ENCODE measurements at places on chromosomes 7 and 10.
A peak's percentile ranks its signal among the peaks of the same experiment; 100 is the strongest.

DNA sequence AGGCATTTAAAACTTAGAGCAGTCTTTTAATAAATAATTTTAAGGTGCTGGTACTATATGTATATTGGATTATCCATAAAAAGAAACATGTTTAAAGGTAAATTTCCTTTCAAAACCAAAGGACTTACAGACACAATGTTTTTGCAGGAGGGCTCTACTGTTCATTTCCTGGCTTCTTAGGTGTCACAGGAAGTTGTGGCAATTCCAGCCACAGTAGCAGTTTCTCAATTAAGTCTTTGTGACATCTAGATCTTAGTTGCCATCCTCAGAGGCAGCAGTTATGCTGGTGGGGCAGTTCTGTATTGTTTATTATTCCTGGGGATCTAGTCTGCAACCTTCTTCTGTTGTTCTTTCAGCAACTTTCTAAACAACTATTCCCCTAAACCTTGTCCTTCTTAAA lies 460.1 kb downstream of the MAGI2 start:
- DNase-seq: no peak

GRCh38 chr10:80771902-80772555 lies 234.3 kb downstream of the SH2D4B start:
- DNase-seq: no peak

- no peak for DNase-seq
Measured at GRCh38 chr7:87628780-87629569, 777 bp downstream of the RUNDC3B start.

DNA sequence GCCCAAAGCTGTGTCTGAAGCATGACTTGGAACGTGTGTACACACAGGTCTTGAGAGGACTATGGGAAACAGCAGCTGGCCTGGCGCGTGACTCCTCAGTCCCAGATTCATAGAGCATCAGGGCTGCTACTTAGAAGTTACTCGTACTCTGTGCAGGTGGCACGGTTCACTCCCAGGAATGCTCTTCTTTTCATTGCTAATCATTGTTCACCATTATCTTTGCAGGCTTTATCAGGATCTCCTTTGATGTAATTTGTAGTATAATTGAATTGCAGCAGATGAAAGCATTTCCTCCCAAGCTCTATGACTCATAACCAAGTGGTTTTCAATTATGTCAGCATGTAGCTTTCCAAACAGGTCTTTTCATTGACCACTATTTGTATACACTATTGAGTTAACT lies 938.9 kb downstream of the NRG3 start:
- DNase-seq: peak; percentile 2

DNA sequence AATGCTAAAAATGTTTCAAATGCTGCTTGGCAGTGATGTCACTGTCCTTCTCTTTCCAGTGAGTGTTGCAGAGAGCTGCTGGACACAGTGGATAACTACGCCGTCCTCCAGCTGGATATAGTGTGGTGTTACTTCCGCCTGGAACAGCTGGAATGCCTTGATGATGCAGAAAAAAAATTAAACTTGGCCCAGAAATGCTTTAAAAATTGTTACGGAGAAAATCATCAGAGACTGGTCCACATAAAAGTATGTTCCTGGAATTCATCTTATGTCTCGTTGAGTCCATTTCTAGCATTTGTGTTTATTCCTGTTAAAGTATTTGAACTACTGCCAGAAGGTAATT lies 25.2 kb downstream of the NUB1 start:
- peak; percentile 85 for DNase-seq

GRCh38 chr10:94285271-94285670 lies 77.5 kb downstream of the NOC3L start:
- DNase-seq: no peak
